ENCODE measurements at places on chromosomes 2 and 18.

GRCh38 chr2:224586127-224586695 lies 1.0 kb upstream of the CUL3 start:
- no peak for DNase-seq

DNA sequence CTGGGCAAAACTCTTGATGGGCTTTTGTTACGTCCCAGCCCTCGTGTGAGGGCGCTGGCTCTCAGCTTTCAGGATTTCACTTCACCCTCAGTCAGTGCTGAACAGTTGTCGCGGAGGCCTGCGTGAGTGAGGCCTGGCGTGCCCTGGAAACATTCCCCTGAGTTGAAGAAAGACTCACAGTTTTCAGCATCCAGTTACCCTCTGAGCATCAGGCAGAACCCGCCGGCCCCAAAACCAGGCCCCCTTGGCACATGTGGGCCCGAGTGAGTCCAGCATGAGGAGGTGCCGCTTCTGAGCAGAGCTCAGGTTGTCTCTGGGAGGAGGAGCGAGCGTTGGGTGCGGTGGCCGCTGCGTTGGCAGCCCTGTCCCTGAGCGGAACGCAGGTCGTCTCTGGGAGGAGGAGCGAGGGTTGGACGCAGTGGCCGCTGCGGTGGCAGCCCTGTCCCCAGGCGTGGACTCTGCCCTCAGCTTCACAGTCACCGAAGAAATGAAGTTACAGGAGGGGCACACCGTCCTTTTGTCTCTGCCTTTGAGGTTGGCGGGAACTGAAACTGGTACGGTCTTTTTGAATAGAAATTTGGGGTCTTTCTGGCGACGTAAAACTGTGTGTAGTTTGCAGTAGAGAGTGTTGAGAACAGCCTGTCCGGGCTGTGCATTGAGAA lies at the start of gene NEU4:
TSS of gene NEU4 (plus strand) at position 473 of the 662 bp plus-strand sequence. CDS start 5,292 bp downstream, outside the sequence.
- no peak for DNase-seq

DNA sequence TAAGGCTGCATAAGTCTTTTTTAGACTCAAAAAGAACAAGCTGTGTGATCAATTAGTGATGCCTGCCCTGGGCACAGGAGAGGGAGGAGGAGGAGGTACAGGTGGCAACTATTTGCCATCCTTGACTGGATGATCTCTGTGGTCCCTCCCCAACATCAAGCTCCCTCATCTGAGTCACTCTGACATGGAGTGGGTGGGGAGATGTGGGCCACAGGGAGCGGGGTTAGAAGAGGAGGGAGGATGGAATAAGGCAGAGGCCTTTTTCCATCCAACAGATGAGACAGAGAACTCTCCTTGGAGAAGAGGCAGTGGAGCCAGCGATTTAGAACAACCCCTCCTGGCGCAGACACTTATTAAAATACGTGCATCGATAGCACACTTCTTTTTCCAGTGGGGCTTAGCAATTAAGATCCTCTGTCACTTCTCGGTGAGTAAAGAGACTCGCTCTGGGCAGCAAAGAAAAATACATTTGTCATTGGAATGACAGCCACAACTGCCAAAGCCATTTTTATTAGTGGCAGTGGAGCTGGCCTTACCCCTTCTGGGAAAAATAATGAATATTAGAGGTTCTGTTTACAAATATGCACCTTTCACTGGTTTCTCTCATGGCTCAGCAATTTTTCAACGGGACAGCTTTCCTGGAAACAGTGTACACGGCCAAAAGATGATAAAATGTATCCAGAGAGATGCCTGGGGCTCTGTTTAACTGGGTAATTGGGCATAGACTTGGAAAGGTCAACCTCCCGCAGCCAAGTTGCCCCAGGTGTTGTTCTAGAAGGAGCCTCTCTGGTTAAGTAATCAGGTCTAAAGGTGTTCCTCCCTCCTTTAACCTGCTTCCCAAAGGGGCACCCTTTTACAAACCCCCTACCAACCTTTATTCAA lies 238.4 kb upstream of the CXCR4 start:
- no peak for DNase-seq

GRCh38 chr2:25115902-25116301 lies 52.5 kb downstream of the POMC start:
- no peak for DNase-seq

GRCh38 chr2:63379451-63379850 lies 208.8 kb downstream of the WDPCP start:
- DNase-seq: no peak

GRCh38 chr2:68336192-68336591 lies 16.4 kb upstream of the CNRIP1 start:
- DNase-seq: no peak

DNA sequence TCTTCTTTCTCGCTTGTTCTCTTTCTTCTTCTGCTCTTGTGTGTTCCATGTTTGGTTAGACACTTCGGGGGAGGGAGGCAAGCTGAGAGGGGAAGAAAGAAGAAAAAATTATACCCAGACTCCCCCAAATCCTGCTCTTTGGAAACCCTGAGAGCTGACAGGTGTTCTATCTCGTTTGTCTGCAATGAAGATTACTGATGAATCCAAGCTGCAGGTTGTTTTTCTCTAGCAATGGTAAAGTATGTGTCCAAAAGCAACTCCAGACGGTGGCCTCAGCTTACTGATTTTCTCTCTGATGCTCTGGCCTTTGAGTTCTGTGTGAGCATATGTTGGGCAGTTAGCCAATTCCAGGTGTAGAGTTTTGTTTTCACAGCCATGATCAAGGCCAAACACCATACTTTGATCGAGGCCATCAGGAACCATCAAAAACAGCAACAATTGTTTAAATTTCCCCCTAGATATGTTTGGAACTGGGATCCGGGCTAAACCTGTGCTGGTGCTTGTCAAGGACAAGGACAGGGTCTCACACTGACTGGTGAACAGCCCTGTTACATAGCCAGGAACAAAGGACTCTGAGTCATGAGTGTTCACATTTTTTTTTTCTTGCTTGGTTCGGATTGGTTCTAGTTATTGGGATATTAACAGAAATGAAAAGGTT lies 142.0 kb downstream of the PRKCE start:
- DNase-seq: no peak

- DNase-seq: no peak
Measured at GRCh38 chr2:33502025-33502424, 25.6 kb downstream of the RASGRP3 start.

- DNase-seq: no peak
Measured at GRCh38 chr2:145984580-145984979, 1464.7 kb upstream of the ZEB2 start.

DNA sequence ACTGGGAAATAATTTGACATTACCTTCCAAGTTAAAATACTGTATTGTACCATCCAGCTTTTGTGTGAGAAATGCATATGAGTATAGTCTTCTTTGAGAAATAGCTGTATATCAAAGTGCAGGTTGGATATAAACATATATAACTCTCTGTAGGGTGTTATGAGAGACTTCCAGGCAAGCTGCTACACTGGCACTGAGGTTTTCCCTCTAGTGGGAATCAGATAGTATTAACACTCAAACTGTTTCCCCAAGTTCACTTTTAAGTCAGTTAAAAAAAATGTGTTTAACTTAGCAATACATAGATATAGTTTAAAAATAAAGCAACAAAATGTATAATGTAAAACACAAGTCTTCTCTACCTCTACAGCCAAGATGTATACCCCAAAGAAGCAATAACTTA lies 368.4 kb upstream of the SLC8A1 start:
- no peak for DNase-seq

DNA sequence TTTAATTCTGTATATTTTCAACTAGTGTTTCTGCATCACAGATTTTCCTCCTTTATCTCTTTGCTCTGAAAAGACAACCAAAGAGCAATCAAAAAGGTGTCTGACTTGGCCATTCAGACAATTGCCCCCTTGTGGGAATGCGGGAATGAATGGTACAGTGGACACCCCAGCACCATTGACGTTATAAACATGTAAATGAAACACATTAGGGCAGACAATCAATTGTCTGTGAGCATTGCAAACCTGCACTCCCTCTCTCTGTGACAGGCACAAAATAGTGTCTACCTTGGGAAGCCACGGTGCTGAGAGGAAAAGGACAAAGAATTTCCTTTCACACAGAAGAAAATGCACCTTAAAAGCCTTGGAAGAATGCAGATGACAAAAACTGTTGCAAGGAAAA lies 8.0 kb downstream of the ZEB2 start:
- no peak for DNase-seq

GRCh38 chr2:118417406-118418120 lies 329.3 kb downstream of the INSIG2 start:
- DNase-seq: no peak

DNA sequence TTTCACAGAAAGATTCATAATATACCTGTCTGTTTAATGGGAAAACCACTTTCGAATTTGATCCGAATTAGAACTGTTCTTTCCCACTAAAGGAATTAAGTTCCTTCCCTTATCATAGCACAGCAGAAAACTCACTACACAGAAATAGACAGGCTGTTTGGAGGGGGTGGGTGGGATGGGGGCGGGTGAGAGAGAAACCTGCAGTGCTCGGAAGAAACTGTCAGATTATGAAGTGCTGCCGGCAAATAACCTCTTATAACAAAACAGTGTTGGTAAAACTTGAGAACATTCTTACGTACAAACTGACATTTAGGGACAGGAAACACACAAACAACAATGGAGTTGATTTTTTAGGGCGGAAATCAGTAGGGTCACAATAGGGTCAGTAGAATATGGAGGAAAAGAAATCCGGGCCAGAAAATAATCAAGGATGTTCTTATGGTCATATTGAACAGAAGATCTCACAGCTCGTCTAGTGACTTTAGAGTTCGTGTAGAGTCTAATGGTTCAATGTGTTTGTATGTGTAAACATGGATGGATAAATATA lies 756.0 kb upstream of the LRATD1 start:
- DNase-seq: no peak

- no peak for DNase-seq
Measured at GRCh38 chr18:33585431-33585775, 7.4 kb downstream of the ASXL3 start.

DNA sequence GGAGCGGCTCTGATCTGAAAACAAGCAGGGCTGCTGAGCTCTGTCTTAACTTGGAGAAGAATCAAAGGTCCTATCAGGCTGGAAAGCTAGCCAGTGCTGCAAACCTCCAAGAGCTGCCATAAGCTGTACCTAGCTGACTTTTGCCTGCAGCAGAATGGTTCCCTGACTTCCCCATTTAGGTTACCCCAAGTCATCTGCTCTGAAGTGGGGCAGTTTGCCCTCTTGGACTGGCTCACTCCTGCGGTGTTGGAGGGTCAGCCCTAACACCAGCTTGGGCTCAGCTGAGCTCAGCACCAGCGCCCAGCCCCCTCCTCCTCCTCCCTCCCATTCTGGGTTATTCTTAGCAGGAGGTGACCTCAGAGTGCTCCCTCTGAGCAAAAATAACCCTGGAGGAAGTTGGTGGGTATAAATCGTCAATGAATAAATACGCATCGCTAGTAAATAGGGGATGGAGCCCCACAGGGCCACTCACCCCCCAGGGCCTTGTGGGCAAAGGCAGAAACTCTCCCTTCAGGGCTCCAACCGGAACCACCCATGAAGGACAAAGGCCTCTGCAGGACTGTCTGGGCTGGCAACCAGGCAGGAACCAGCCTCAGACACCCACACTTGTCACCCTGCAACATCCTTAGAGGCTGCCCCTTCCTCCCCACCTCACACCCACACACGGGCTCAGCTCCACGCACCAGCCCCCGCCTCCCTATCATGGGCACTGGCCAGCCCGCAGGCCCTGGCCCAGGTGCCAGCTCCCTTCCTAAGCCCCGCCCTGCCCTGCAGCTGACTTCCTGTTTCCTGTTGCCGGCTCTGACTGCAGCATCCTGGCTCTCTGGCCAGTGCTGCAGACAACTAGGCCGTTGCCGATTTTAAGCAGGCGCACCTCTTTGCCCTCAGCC lies 46.9 kb downstream of the DNMT3A start:
- peak; percentile 50 for DNase-seq

- no peak for DNase-seq
Measured at GRCh38 chr18:37769826-37770225, 204.2 kb upstream of the CELF4 start.

DNA sequence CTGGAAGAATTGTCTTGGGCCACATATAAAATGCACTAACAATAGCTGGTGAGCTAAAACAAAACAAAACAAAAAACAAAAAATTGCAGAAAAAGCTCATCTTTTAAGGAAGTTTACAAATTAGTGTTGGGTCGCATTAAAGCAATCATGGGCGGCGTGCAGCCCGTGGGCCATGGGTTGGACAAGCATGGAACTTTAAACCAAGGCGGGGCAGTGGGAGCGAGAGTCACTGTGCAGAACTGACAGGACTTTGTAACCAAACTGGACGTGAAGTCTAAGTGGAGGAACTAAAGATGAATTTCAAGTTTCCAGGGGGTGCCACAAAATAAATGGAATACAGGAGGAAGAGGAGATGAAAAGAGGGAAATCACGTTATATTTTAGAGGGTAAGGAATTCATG lies 80.7 kb downstream of the PSMG2 start:
- no peak for DNase-seq

DNA sequence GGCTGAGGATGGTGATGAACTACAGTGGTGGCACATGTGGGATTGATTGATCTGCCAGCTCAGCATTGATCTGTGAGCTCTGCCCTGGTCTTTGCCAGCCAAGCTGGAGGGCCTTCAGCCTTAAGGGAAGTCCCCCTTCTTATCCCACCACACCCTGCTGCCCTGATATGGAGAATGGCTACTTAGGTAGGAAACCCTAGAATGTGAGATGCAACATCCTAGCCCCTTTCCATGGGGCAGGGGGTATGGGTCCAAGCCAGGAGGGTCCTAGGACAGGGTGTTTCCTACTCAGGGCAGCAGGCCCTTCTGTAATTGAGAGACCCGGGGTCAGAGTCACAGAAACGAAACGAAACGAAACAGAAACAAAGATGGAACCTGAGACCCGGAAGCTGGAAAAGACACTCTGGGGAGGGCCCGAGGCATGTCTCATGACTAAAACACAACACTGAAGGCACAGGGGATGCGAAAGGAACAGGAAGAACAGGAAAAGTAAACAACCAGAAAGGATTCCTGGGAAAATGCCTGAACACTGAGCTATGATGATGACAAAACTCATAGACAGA lies 16.9 kb upstream of the SULT1C2 start:
- DNase-seq: no peak

DNA sequence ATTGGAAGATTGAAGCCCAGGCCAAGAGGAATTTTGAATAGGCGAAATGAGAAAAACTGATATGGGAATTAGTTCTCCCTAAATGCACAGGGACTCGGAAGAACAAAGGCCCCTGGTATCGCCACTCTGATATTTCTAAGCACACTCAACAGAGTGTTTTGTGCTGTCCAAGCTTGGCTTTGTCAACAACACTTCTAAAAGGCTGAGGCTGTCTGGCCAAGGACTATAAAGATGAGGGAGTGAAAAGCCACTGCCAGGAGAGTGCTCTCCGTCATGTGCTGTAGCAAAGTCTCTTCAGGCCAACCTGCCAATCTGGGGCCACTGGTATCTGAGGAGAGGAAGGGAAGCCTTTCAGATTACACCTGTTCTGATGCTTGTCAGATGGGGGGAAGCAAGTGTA lies 611.2 kb upstream of the PIK3C3 start:
- DNase-seq: no peak

Measured in stimulated activated CD8-positive, alpha-beta memory T cell treated with anti-CD3 and anti-CD28 coated beads, Interleukin-12 subunit alpha, Interleukin-12 subunit beta, amount 100 ng/mL, for 4 hours (primary cell).